ENCODE measurements at places on chromosomes 1 and 21. TPM values are rescaled to one million over a fixed set of nuclear protein-coding genes. Genes with fewer than 3 reads are reported as not detected.

DNA sequence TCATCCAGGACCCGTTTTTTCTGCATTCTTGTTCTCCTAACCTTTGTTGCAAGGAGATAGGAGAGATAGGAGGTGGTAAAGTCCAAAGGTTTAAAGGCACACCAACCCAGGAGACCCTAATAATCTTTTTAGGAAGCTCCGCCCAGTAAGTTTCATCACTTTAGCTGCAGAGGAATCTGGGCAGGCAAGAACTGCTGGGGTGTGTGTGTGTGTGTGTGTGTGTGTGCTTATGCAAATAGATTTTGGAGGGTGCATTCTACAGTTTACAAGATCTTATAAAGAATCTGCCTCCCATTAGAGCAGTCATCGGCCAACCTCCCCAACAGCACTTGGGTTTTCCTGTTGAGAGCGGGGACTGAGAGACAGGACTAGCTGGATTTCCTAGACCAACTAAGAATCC lies 3.9 kb upstream of the IL10 start:
- no peak for DNase-seq

DNA sequence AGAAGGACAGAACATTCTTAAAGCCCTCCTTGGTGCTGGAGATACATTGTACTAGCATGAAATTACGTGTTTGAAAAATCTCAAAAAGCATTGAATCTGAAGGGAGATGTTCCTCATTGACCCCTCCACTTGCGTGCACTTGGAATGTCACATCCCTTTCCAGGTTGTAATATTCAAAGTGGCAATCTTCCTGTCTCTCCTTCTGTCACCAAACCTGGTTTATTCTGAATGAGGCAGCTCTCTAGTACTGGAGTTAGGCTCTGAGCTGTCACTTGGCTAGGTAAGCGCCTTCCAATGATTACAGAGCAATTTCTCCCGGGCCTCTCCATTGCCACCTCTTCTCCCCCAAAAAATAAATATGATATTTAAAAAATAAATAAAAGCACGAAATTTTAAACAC lies 855 bp downstream of the DSCAM start:
- no peak for DNase-seq

DNA sequence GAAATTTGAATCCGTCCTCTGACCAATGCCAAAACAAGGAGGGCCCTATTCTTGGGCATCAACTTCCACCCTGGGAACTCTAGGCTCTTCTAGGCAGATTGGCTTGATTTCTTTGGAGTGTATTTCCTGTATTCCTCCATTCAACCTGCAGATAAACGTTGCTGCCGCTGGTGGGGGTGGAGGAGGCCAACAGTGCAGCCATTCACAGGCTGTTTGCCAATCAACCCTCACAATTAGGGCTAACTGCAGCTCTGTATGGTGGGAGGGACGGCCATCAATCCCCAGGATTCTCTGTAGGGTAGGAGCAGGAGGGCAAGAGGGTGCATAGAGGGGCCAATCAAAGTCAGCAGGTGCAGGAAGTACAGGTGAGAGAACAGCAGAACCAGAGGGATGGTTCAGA lies 273.1 kb upstream of the PROX1 start:
- DNase-seq: no peak

- peak; percentile 70 for DNase-seq
These were observed 142.0 kb upstream of the COA6 start for GRCh38 chr1:234231061-234231892.

DNA sequence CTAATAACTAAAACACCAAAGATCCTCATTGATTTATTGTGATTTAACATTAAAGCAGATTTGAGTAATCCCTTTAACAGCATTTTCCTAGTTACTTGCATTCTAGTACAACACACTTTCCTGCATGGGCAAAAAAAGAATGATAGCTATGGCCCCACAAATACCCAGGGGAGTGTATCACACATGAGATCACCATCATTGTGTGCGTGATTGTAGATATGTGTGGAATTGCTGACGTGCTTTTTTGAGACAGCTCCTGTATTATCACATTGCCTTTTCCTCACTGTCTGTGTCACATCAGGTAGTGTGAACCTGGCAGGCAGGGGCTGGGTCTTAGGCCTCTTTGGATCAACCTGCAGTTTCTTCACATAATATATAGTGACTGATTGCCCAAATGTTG lies 48.5 kb upstream of the SAMD13 start:
- no peak for DNase-seq

GRCh38 chr1:29601021-29601420 lies 364.7 kb downstream of the PTPRU start:
- no peak for DNase-seq

GRCh38 chr1:77966291-77966690 lies 12.6 kb downstream of the FUBP1 start:
- DNase-seq: no peak

DNA sequence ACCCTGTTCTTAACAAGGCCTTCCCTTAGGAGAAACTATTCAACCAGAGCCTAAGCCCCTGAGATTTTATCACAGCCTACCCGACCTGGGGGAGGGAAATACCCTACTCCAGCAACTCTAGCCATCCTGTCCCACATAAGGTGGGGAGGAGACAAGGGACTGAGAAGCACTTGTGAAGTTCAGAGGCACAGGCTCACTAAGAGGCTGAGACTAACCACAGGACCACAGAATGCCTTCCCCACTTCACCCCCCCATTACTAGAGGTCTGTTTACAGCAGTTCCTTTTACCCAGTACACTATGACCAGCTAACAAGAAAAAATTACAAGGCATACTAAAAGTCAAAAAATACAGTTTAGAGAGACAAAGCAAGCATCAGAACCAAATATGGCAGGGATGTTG lies 86.8 kb downstream of the TEX35 start:
- DNase-seq: no peak

DNA sequence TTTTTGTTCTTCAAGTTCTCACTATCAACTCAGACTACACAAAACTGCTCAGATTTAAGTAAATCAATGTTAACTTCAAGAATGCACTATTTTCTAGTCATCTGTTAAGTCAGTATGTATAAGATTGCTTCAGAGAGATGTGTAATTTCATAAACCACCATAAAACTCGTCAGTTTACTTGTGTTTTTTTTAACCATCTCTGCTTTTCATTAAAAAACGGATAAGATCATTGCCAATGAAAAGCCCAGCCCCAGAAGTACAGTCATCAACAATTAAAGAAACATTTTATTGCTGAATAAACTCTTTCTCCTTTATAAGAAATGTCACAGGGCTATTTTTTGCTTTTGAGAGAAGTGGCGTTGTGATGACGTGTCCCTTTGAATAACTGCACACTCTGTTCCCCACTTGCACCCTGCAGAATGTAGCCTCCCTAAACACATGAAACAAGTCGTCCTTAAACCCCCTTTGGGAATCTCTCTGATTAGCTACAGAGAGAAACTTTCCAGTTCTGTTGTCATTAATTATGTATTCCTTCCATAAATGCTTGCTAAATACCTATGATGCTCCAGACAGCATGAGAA lies 202.7 kb upstream of the FOXD3 start:
- DNase-seq: no peak

DNA sequence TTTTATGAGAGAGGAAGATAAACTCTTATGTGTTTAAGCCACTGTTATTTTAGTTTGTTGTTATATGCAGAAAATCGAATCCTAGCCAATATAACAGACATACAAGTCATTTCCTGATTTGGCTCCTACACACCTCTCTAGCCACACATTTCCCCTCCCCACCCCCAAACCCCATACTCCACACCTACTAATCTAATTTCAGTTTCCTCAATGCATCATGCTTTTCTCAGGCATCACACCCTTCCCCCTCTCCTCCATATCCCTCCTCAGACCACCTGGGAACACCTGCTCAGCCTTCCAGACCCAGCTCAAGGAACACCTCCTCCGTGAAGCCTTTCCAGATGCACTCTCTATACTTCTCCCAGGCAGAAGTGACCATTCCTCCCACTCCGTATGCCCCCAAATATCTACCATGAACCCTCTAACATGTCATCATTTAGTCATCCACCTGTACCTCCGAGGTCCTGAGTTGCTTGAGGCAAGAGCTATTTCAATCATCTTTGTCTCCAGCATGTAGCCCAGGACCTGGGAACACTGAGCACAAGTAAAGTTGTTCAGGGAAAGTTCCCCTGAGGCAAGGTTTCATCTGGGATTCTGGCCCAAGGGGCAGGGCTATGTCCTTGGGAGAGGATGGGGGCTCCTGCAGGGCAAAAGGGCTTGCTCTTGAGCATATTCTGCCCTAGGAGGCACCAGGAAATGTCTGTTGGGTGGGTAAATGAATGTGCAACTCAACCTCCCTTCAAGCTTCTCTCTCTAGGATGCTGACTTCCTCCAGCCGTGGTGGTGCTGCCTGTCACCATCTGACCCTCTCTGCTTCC lies 126.8 kb downstream of the HIVEP3 start:
- no peak for DNase-seq

GRCh38 chr1:205313563-205314308 lies 7.8 kb downstream of the NUAK2 start:
- DNase-seq: peak; percentile 64

DNA sequence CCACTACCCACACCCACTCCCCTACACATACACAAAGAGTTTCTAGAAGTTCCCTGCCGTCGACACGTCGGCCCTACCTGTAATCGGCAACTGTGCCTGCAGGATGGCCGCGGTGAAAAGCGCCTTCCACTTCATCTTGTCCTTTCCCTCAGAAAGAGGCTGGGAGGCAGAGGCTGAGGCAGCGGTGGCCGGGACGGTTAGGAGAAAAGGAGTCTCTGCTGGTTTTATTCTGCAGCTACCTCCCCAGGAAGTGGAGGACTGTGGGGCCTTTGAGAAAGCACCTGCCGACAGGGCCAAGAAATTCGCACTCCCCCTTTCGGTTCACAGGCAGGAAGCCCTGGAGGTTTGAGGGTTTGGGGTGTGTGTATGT lies at the start of gene CD247:
Gene CD247 (minus strand): TSS at position 199 of the 370 bp plus-strand sequence. CDS start 64 bp downstream, at position 135.
- DNase-seq: no peak

DNA sequence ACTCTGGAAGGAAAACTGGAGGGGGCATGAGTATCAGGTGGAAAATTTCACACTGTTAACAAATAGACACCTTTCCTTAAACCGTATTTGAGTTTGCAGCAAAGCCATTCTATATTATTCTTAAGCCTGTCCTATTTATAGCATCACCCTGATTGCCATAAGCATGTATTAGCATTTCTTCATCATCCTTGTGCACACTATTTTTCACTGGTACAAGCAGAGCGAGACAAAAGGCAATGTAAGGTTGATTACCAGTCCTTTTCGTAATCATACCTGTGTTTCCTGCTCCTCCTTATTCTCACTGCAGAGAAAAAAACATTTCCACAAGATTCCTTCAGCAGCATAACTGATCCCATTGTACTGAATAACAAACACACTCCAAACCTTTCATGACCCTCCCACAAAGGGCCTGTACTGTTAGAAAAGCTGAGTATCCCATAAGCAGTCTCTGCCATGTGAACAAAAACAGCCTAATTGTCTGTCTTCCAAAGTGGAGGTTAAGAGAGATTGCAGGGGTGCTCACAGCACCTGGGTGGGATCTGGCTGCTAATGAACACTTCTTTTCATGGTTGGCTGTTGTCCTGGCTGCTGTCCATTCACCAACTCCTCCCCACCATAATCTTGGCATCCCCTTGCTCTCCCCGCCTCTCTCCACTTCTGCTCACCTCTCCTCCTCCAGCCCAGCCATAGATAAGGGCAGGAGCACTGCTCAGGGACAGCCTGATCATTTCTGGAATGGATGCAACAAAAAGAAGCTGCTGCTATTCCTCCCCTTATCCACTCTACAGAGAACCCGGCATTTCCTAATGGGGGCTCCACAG lies 30.4 kb downstream of the VTCN1 start:
- no peak for DNase-seq

DNA sequence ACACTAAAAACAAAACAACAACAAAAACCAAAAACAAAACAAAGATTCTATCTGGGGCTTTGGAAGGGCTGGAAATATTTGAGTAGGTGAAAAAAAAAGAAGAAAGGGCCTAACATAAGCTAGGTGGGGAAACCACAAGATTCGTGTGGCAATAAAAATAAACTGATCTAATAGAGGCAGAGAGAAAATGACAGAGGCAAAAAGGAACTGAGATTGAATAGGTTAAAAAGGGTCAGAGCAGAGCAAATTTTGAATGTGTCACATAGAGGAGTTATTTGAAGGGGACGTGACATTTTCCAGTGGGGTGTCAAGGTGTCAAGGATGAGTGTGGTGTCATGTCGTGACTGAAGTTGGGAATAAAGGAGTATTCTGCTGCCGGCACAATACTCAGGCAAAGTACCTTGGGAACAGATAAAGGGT lies 65.2 kb upstream of the RALGPS2 start:
- DNase-seq: no peak

DNA sequence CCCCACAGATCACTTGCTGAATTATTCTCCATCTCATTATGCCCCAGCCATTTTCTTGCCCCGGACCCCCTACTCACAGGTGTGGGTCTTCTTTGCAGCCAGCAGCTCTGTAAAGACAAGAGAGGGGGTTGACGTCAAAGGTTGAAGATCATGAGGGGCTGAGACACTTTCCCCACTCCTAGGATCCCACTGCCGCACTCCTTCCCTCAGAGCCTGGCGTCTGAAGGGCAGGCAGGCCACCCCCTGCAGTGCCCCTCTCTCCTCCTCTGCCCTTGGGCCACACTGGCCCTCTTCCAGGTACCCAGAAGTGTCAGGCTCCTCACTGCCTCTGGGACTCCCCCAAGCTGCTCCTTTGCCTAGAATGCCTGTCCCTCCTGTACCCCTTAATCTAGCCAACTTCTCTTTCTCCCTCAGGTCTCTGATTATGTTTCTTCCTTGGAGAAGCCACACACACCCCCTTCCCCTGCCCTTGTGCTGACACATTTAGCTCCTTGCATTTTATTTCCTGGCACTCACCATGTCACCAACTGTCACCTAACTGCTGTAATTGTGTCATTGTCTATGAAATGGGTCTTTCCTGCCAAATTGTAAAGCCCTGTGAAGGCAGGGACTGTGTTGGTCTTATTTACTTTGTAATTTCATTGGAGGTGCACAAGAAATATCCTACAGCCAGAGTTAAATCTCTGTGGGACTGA lies 2.1 kb downstream of the RORC start:
- no peak for DNase-seq

GRCh38 chr1:33736496-33736895 lies 127.4 kb upstream of the HMGB4 start:
- no peak for DNase-seq

- no peak for DNase-seq
These were observed 7.0 kb upstream of the KCNE1 start for GRCh38 chr21:34519016-34519415.

GRCh38 chr1:41366455-41367287 lies 5.4 kb downstream of the FOXO6 start:
- DNase-seq: no peak

Gene RSPH1
- 68.4 TPM for total RNA-seq

Gene FABP3
- 98.9 TPM for total RNA-seq

Gene UBE2U
- not detected for total RNA-seq

Gene CD1B
- total RNA-seq: not detected

Gene FCGR1A
- 16.8 TPM for total RNA-seq

Gene CFHR5
- total RNA-seq: not detected

Gene IFNAR2
- total RNA-seq: 24.3 TPM

Measured in upper lobe of left lung (tissue), 6 donors.